Activated T-helper 9 cell treated with anti-CD3 and anti-CD28 coated beads, Interleukin-2, amount 50 U/mL, for 16 hours (primary cell): ENCODE measurements at places on chromosomes 2 and 18.

- no peak for DNase-seq
These were observed 37.0 kb downstream of the CD8B2 start for GRCh38 chr2:106523976-106524665.

- DNase-seq, result no peak
These were observed 5.8 kb upstream of the OXER1 start for GRCh38 chr2:42769583-42770287.

DNA sequence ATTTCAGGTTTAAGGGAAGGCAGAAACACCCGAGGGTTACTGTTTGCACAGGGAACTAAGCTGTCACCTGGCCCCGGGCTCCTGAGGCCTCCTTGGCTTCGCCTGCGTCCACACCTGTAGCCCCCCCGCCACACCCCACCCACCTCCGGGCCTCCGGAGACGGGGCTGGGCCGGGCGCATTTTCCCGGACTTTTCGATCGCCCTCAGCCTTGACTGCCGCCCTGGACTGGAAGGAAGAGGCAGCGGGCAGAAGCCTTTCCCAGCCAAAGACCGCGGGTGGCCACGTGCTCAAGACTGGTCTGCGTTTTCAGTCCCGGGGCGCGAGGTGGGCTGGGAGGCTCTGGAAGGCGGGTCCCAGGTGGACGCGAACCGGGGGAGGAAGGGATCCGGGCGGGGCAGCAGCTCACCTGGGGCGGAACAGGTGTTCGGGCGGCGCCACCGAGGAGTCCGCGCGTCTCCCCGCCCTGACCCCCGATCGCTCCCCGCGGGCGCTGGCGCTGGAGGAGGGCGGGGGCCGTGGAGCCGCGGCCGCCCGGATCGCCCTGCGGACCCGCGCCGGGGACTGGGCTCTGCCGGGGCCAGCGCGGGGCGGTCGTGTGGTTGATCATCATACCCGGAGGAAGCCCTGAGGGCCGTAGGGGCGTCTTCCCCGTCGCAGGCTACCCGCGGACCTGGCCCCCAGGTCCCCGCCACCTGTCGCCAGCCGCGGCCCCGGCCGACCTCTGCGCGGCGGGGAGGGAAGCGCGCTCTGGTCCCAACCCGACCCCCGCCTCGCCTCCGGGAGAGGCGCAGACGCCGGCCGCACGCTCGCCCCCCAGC is 3.2 kb downstream of the ID2 start:
- peak; percentile 44 for DNase-seq

DNA sequence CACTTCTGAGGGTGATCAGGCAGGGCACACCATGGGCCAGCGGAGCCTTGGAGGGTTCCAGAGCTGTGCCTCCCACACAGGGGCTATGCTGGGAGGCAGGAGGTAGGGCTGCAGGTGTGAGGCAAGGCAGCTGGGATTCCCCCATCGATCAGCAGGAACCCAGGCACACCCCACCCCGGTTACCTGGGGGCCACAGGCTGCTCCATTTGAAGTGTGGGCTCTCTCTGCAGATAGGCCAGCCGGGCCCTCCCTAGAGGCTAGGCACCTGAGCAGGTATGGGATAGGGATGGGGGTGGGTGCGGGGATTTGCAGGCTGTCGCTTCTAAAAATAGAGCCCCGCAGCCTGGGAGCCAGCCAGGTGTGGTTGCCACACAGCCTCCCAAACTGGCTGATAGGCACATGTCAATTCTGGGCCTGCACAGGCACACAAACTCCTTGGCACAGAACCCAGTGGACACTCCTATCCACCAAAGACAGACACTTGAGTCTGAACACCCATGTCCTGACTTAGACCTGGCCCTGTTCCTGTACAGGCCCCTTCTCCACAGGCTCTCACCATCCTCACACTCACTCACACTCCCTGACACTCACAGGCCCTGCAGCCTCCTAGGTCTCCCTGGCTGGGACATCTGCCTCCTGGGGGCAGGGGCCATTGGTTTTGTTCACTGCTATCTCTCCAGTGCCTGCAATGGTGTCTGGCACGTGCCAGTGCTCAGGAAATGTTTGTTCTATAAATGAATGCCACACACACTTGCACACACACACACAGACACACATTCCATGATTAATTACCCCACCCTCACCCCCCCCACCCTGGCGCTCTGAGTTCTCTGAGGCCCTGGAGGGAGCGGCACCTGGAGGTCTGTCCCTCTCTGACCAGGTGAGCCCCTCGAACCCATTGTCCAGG is 73.4 kb downstream of the ZFP36L2 start:
- DNase-seq, result no peak

DNA sequence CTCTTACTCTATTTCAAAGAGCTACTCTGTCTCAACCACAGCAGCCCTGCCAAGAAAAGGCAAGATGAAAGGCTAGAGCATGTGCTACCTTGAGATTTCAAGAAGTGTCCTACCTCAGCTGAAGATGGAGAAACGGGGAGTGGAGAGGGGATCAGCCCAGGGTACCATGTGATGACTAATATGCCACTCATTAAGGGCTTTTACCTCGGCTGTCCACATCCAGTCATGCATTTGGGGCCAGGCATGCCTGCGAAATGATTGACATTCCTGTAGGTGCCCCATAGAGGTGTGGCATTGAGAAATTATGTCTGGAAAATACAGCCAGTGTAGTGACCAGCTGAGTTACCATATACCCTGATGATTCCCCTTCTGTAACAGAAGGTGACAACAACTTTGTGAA is 96.1 kb downstream of the NRP2 start:
- DNase-seq, result no peak

GRCh38 chr2:202269585-202269984 is 4.0 kb downstream of the NOP58 start:
- DNase-seq, result no peak

DNA sequence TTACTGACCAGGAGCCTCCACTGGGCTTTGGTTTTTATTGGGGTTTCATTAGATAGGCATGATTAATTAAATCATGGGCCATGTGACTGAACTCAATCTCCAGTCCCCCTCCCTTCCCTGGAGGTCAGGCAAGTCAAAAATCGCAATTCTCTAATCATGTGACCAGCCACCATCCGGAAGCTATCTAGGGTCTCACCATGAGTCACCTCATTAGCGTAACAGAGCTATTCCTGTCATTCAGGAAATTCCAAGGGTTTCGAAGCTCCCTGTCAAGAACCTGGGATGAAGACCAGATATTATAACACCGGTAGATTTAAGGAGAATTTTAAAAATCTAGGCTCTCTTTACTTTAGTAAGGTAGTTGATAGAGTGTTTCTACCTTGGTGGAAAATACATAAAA is 180.3 kb upstream of the TCF4 start:
- DNase-seq, result no peak

- no peak for DNase-seq
These were observed 167.6 kb upstream of the ACAA2 start for GRCh38 chr18:49980896-49981295.

DNA sequence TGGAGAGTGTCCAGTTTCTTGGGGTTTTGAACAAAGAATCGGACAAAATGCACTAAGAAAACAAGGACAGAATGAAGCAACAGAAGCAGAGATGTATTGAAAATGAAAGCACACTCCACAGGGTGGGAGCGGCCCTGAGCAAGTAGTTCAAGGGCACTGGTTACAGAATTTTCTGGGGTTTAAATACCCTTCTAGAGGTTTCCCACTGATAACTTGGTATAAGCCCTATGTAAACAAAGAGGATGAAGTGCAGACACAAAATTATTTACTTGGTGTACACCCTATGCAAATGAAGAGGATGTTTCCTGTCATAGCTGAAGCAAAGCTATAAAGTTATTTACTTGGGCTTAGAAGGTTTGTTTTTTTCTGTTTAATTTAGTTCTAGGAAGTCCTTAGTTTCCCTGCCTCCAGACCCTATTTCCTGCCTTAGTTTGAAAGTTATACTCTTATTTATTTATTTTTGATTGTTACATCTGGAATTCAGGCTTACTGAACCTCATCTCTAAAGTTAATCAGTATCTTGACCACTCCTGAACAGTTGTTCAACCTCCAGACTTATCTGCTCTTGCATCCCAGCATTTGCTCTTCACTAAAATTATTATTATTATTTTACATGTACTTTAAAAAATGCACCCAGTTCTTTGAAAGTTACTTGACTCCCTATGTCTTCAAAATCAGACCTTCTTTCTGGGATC is 193.5 kb downstream of the SPP2 start:
- DNase-seq, result no peak

DNA sequence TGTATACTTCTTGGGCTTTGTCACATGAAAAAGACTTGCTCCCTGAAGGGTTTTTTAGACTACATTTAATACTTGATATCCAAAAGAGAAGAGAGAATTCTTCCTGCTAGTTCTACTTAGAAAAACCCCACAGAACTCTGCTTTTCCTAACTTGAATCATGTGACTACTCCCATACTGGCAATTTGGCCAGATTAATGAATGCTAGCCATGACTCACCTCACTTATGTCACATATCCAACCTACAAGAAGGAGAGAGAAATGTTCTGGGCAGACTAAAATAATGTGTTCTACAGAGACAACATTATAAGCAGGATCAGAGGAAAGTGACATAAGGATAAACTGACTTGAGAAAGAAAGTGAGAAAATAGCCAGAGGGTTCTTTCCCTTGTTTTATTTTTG is 249.3 kb upstream of the GULP1 start:
- DNase-seq, result no peak

GRCh38 chr18:78861706-78862105 is 117.9 kb upstream of the SALL3 start:
- no peak for DNase-seq

DNA sequence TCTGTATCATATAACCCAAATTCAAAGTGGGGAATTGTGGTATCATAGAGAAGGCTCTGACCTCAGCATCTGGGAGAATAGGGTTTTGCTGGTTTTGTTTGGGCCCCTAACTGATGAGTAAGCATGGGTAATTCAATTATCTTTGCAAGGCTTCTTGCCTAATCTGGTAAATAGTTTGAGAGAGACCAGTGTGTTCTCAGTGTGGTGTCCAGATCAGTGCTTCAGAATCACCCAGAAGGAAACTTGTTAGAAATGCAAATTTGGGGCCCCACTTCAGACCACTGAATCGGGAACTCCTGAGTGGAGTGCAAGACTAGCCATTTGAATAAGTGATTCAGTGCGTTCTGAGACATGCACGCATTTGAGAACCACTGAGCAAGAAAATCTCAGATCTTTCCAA is 282.7 kb downstream of the EPHA4 start:
- no peak for DNase-seq

DNA sequence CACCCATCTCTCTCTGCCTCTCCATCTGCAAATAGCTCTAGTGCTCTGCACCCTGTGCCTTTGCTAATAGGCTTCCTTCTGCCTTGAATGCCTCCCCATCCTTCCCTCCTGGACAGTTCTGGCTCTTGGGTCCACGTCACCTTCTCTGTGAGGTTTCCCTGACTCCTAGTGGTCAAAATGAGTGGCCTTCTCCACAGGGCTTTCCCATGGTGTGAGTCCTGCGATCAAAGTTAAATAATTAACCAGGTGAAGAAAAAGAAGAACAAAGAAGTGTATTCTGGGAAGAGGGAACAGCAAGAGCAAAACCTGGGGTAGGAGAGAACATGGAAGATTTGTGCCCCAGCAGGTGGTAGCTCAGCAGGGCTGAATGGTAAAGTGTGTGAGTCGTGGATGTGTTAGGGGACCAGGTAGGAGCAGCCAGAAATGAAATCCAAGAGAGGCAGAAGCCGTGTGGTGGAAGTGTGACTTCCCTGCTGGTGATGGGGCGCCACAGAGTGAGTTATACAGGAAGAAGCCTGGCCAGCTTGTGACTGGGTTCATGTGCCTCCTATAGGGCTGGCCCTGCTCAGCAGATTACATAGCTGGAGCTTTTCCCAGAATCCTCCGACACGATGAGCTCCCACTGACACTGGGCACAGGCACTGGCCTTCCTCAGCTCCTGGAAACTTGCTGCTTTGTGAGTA is 93.8 kb upstream of the LDAH start:
- no peak for DNase-seq

GRCh38 chr2:197369228-197369932 is 58.8 kb upstream of the ANKRD44 start:
- DNase-seq, result no peak

DNA sequence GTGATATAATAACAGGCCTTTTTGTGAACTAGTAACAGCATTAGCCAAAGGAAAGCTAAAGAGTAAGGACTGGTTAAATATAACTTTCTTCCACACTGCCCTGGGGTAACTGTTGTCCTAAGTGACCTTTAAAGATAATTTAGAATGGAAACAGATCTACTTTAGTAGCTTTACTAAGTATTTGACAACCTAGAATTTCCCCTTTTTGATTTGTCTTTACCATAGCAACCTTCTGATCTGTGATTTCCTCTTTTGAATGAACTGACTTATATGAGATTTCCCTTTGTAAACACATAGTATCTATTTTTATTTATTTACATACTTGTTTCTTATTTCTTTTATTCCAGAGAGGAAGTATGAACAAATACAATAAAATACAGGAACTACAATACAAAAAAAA is 10.5 kb upstream of the KLF7 start:
- no peak for DNase-seq

- DNase-seq, result no peak
These were observed 20.9 kb downstream of the SLC40A1 start for GRCh38 chr2:189559579-189560272.

DNA sequence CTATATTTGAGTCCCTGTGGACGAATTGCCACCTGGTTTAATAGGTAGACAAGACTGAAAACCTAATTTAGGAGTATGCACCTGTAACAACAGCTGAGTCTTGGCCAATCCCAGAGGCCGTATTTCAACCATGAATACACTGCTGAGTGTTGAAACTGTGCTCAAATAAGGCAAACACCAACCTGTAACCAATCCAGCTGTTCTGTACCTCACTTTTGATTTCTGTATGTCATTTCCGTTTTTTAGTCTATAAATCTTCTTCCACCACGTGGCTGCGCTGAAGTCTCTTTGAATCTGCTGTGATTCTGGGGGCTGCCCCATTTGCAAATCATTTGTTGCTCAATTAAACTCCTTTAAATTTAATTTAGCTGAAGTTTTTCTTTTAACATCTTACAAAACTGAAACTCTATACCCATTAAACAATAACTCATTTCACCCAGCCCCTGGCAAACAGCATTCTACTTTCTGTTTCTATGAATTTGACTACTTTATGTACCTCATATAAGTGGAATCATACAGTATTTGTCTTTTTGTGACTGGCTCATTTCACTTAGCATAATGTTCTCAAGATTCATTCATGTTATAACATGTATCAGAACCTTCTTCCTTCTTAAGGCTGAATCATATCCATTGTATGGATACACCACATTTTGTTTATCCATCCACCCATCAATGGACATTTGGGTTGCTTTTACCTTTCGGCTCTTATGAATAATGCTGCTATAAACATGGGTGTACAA is 7.5 kb upstream of the YPEL5 start:
- no peak for DNase-seq

DNA sequence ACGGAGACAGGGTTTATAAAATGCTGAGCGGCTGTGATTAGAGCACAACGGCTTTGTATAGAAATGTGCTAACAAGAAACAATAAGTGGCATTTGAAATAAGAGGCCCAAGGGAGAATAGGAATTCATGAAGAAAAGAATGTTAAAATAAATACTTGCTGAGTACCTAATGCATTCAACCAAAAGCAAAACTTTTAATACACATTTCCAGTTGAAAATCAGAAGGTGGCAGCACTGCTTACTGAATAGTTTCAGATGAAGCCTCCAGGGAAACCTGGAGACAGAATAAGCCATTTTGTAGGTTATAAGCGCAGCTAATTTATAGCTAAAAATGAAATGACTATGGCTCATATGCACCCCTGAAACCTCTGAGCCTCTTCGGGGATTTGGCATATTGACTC is 286.6 kb downstream of the DPP10 start:
- no peak for DNase-seq

GRCh38 chr2:188319838-188320237 is 28.2 kb downstream of the GULP1 start:
- no peak for DNase-seq

- DNase-seq, result no peak
These were observed 172.7 kb upstream of the TRIB2 start for GRCh38 chr2:12543978-12544558.

GRCh38 chr2:225670111-225670974 is 270.8 kb downstream of the NYAP2 start:
- no peak for DNase-seq
